ENCODE measurements at places on chromosomes 2 and 18.

DNA sequence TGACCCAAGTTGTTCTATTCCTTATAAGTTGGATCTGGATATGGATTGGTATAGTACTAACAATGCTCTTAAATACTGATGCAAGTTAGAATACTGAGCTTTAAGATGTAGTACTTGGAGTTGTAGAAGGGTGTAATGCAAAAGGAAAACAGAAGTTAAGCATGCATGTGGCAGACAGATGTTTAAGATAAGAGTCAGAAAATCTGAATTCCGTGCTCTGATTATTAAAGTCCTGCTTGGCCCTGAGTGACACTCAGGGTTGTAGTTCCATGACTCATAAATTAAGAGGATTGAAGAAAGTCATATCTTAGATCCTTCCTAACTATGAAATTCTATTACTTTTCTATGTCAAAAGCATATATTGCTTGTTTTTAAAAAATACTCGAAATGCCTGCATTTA, 250.6 kb downstream of the RPRM start:
- no peak for DNase-seq

- DNase-seq: no peak
Measured at GRCh38 chr2:98726205-98726604, 4.7 kb downstream of the MGAT4A start.

- no peak for DNase-seq
Measured at GRCh38 chr2:151756820-151757219, 22.5 kb upstream of the NEB start.

- no peak for DNase-seq
Measured at GRCh38 chr18:79620576-79621165, 58.9 kb upstream of the CTDP1 start.

DNA sequence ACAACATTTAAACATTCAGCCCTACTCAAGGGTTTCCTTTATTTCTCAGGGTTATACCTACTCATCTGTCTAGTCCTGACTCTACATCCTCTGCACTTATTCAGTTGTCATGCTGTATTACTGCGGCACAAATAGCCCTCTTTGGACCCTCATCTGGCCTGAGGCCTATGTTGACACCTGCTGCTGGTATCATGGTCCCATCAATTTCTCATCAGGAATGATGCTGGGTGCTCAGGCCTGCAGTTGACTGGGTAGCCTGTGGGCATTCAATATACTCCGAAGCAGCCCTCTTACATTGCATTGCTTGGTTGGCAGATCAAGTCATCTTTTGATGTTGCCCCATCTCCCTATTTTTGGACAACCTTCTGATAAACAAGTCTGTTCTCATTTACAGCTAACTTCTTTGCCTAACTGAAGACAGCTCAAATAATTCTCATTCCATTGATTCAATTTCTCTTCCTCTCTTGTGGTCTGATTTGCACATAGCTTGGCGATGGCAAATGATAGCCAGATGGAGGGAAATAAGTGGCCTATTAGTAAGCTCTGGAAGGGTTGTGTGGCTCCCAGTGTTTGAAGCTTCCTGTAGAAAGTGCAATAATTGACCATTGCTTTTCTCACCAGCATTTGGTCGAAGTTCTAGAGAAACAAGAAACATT, 19.1 kb upstream of the MC4R start:
- no peak for DNase-seq

DNA sequence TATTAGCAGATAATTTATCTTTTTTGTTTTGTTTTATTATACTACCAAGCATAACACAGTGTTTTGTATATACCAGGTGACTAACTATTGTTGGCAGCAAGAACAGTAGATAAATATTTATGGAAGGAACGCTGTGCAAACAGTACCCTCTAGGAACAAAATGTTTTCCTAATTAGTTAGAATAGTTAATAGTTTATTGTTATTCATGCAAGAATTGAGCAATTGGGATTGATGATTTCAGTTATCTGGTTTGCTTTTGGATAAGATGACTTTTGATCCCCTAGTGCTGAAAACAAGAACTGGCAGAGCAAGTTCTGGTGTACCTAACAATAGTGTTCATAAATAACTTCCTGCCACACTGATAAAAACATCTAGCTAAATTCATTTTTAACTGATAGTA, 323.3 kb downstream of the TGIF1 start:
- DNase-seq: no peak

DNA sequence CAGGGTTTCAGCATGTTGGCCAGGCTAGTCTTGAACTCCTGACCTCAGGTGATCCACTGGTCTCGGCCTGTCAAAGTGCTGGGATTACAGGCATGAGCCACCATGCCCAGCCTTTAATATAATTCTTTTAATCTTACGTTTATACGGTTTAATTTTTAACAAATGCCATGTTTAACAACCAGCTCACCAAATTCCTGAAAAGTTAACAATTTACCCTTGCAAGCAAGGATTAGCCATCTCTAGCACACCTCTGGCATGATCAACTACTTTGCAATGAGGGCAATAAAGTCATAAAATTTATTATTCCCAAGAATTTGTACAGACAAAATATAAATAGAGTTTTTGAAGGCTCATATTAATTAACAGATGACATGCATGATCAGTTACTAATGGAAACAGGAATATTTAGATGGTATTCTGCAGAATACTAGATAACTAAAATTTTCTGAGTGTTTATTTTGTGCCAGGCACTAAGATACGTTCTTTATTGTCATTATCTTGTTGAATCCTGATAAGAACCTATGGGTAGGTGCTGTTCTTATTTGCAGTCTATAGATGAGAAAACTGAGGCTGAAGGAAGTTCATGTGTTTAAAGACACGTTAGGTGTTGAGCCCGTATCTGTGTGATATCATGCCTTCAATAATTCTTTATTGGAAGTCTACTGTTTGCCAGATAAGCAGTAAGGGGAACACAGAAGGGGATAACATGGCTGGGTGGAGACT, 190.1 kb downstream of the CDCA7 start:
- DNase-seq: no peak

- no peak for DNase-seq
Measured at GRCh38 chr2:231518771-231519170, 11.5 kb downstream of the NMUR1 start.

- DNase-seq: no peak
Measured at GRCh38 chr2:46818141-46818621, 97.4 kb downstream of the MCFD2 start.

DNA sequence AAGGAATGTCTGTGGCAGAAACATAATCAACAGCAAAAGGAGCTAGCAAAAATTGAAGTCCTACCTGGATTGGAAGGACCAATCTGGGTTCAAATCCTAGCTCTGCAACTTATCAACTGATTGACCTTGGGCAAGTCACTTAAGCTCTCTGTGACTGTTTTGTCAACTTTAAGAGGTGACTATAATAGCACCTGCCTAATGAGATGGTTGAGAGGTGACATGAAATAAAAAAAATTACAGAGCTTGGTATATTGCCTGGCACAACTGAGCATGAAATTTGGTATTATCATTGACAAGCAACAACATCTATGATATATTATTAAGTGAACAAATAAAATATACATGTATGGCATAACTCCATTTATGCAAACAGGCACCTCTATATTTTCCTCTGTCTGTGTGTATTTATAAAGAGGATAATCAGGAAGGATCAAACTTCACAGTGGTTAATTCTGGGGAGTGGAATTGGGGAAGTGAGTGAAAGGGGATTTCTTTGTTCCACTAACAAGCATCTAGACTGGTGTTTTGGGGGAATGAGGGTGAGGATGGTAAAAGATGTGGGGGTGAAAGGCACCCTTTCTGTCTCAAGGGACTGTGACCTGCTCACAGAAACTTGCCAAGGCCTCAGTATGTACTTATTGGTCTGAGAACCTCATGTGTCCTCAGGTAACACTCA, 132.8 kb upstream of the SERTAD2 start:
- DNase-seq: no peak

- DNase-seq: no peak
Measured at GRCh38 chr2:68658266-68658665, 14.9 kb downstream of the PROKR1 start.

DNA sequence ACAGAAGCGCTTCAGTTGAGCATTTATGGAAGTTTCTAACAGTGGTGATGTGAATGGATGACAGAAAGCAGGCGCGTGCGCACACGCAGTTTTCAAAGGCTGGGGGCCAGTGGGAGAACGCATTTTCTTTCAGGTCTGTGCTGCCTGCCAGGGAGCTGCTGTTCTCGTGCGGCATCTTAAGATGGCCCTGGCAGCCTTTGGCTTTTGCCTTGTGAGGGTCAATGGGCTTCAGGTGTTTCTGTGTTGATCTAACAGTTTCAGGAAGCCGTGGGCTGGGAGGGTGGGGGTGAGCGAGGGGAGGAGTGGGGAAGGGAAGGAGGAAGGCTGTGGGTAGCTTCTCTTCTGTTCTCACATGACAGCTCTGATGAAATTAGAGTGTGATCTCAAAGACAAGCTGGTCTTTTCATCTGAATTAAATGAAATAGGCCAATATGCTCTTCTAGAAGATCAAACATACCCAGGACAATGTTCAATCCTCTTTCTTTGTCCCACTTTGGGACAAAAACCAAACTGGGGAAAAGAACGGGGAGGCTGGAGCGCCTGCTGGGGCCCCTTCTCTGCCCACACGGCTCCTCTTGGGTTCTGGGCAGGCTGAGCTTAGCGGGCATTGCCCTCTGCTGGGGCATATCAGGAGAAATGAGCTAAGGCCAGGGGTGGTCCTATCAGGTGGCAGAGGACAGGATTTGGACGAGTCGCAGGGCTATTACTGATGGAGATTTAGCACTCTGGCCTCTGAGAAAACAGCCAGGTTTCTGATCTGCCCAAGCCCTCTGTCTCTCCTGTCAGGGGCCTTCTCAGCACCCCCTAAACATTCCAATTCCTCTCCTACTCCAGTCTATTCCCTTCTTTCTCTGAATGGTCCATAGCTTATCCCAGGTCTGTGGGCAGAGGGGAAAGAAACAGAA, 126.2 kb upstream of the LGALSL start:
- no peak for DNase-seq

DNA sequence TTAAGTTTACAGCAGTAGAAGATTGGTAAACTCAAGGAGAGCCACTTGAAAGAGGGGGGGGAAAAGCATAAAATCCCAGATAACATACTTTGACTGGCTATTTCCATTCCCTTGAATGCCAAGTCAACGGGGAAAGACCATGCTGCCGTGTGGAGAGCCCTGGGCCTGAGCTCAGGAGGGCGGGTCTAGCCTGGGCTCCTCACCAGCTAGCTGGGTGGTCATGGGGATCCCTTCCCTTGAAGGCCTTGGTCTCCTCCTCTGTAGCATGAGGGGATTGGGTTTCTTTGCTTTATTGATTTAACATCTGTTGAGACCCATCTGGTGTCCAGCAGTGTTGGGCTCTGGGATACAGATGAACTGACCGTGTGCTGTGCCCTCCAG, 35.0 kb downstream of the TEX51 start:
- DNase-seq: no peak

DNA sequence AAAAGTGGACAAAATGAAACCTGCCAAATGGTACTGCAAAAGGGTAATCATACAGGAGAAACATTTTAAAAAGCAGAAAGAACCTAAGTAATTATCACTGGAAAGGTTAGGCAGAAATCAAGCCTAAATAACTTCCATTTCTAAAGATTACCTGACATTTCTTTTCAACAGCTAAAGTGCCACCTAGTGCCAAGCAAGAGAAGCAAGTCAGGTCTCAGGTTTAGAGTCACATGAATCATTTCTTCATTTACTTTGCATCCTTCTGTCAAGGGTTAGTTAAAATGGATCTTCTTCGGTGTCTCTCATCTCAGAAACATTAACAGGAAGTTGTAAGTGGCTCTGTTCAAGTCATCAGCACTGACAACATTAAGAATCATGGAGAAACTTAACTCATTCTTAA, 90.3 kb downstream of the AKAIN1 start:
- DNase-seq: no peak

GRCh38 chr2:234307322-234307961, 189.4 kb downstream of the ARL4C start:
- DNase-seq: no peak

DNA sequence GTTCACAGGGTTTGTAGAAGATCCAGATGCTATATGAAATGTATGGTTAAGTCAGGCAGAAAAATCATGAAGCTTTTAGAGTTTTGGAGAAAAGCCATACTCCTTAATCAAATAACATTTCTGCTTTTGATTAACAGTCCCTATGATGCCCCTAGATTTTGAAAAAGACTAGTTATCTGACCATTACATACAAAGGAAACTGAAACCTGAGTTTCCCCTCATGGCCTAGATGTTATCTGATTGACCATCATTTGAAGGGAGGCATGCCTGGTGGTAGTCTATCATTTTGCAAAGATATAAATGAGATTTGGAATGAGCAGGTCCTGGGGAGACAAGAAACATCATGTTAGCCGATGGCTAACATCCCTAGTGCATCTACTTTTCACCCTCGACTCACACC, 704.3 kb upstream of the FSHR start:
- DNase-seq: no peak

DNA sequence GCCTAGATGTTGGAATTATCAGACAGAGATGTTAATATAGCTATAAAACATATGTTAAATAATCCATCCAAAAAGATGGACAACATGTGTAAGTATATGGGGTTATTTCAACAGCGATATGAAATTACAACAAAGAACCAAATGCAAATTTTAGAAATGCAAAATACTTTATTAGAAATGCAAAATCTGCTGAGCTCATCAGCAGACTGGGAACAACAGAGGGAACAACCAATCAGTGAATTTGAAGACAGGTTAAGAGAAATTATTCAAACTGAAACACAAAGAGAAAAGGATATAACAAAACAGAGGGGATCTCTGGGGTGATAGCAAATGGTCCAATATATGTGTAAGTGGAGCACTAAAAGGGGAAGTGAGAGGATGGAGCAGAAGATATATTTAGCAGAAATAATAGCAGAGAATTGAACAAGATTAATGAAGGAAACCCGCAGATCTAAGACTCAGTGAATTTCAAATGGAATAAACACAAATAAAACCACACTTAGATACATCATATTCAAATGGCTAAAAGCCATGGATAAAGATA, 13.5 kb upstream of the HS6ST1 start:
- DNase-seq: no peak

GRCh38 chr18:46892842-46893241, 24.5 kb downstream of the PIAS2 start:
- no peak for DNase-seq

GRCh38 chr2:75828826-75829225, 118.1 kb upstream of the GCFC2 start:
- DNase-seq: no peak

DNA sequence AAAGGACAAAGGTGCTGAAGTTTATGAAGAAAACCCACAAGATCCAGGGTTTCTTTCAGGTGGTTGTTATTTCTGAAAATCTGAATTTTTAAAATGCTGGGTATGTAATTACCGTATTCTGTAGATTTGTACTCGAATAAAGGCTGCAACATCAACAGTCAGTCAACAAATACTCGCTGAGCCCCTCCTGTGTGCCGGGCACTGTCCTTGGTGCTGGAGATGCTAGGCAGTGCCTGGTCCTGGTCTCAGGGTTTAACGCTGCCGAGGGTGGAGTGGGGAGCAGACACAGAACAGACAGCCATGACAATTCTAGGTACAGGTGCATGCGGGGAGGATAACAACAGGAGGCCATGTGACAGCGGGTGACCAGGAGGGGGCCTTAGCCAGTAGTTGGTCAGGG, 27.2 kb upstream of the PDIA6 start:
- no peak for DNase-seq

GRCh38 chr2:122610948-122611609, 855.6 kb downstream of the TSN start:
- DNase-seq: no peak

GRCh38 chr2:223959688-223960087, 2.4 kb downstream of the MRPL44 start:
- no peak for DNase-seq

Measured in keratinocyte (primary cell).